Ascending aorta (tissue), 2 donors: ENCODE measurements at places on chromosomes 6 and 20.
A peak's percentile ranks its signal among the peaks of the same experiment; 100 is the strongest.

GRCh38 chr20:1844325-1845162 is 50.7 kb upstream of the SIRPA start:
- peak; percentile 74 for DNase-seq

DNA sequence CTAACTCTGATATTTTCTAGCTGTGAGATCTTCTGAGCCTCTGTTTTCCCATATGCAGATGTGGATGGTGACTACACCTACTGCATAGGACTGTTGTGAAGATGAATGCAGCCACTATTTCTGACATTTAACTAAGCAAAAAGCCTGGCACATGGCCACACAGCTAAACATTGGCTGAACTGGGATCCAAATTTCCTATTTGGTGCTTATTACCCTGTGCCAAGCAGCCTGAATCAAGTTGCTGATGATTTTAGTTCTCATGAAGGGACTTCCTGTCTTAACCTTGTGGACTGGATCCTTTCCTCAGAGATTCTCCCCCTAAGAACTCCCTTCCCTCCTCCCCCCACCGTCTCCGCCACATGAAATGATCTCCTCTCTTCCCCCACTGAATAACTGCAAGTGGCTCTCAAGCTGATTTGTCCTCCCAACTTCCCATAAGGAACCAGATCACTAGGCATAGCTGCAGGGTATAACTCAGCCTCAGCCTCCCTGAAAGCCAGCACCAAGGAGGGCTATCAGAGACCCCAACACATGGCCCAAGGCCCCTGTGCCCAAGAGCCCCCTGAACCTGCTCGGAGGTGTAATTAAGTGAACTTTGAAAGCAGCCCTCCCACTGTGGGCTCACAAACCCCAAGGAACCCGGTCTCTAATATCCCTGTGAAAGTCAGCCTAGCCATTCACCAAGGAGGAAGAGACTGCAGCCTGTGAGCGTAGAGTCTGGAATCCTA is 55.7 kb downstream of the MAFB start:
- no peak for DNase-seq

GRCh38 chr6:111925296-111925695 is 52.0 kb upstream of the FYN start:
- DNase-seq, result no peak

GRCh38 chr6:163748886-163749285 is 334.4 kb downstream of the QKI start:
- DNase-seq, result no peak

DNA sequence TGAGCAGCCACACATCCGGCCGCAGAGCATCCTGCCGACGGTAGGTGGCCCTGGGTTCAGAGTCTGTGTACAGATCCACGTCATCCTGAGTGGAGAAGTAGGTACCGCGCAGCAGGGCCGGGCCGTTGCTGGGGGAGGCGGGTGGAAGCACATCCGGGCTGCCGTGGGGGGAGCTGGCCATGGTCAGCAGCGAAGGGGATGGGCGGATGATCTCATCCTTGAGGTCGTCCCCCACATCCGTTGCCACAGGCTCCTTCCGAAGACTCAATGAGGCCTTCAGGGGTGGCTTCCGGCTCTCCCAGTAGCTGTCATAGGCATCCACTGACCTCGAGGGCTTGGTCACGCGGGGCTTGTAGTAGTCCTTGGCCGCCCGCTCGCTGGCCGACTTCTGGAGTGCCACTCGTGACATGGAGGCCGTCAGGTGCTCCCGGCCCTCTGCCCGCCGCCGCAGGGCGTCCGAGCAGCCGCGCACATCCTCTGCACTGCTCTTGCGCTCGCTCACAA is 9.2 kb downstream of the SPATA2 start:
- peak; percentile 60 for DNase-seq
